Vagina (tissue), 2 donors: ENCODE measurements at places on chromosomes 2 and 18. TPM values are rescaled to one million over a fixed set of nuclear protein-coding genes. Genes with fewer than 3 reads are reported as not detected.

- DNase-seq, result no peak
Measured at GRCh38 chr2:62472312-62472711, 33.7 kb downstream of the TMEM17 start.

DNA sequence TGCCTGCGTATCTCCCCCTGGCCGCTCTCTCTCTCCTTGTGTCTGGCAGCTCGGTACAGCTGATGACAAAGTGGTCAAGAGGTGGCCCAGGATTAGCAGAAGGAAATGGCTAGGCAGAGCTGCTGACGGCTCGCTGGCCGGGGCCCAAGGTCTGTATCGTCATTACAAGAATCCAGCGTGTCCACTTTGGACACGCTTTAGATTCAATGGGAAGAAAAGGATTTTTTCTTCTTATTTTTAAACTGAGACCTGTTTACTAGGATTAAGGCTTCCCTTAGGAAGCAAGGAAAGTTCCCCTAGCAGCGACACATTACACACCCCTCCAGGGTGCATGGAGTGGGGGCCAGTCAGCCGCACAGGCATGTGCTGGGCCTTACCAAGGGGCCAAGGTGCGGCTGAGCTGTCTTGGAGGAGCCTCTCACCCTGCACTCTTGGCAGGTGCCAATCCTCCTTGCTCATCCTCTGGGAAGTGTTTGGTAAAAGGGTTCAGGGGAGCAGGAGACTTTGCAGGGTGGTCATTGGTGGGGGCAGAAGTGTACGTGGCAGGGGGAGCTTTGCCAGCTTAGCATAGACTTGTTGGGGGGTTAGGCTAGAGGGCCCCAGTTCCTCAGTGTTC lies 76.8 kb downstream of the POLR1A start:
- no peak for DNase-seq

- DNase-seq, result no peak
Measured at GRCh38 chr2:207423886-207424285, 105.9 kb upstream of the CREB1 start.

DNA sequence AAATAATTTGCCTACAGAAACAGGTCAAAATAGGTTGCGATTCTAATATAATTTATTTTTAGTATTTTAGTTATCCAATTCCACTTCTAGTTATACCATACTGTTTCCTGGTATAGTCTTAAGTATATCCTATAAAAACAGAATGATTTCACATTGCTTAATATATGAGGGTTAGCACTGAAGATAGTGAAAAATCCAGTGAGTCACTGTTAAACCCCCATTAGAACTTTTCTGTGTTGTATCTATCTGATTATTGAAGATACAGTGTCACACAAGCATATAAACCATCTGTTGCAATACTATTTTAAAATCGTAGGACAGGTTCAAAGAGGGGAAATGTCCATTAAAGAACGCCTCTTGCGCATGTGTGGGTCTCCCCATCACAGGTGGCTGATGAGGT lies 110.0 kb downstream of the FEZ2 start:
- no peak for DNase-seq

- peak; percentile 58 for DNase-seq
Measured at GRCh38 chr2:70723286-70723885, 44.6 kb downstream of the ADD2 start.

DNA sequence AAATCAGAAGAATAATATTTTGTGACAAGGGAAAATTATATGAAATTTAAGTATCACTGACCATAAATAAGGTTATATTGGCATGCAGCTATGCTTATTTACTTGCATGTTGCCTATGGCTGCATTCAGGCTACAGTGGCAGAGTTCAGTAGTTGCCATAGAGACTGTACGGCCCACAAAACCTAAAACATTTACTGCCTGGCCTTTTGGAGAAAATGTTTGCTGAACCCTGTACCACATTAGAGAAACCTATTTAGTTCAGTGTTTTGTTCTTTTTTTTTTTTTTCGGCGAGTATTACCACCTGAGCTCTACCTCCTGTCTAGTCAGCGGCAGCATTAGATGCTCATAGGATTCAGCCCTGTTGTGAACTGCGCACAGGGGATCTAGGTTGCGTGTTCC lies 163.7 kb downstream of the MCFD2 start:
- no peak for DNase-seq

GRCh38 chr2:132751836-132752235 lies 81.8 kb upstream of the LYPD1 start:
- no peak for DNase-seq

GRCh38 chr18:54806526-54806925 lies 21.8 kb upstream of the RAB27B start:
- no peak for DNase-seq

DNA sequence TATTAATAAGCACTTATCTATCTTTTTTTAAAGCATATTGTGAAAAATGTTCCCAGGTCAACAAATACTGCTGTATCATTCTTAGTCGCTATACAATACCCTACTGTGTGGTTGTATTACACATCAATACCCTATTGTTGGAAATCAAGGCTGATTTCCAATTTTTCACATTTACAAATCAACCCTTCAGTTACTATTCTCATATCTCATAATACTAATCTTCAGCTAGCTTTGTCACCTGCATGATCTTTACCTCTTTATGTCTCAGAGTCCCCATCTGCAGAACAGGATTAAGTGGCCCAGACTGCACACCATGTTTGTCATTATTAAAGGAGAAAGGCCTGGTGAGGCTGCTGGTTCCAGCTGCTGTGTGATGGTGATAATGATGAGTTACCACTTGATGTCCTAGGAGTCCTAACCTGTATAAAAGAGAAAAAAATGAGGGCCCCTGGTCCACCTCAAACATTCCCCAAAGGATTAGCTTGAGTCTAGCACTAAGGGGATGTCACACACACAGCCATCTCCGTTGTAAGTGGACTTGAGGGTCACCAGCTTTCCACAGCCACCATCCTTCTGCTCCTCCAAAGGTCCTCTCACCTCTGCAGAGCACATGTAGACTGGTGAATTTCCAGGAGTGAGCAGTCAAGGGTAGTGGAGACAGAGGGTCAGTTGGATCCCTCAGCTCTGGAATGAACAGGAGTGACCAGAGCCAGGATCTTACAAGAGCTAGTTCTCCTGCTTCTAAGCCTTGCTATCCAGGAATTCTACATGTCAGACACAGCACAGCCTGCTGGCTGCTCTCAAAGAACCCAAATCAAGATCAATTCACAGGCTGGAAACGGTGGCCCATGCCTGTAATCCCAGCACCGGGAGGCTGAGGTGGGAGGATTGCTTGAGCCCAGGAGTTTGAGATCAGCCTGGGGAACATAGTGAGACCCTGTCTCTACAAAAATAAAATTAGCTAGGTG lies 36.0 kb upstream of the BIN1 start:
- DNase-seq, result no peak

GRCh38 chr18:63192885-63193349 lies 126.7 kb downstream of the BCL2 start:
- DNase-seq, result no peak

GRCh38 chr2:102520009-102520408 lies 47.0 kb downstream of the SLC9A4 start:
- DNase-seq, result no peak

DNA sequence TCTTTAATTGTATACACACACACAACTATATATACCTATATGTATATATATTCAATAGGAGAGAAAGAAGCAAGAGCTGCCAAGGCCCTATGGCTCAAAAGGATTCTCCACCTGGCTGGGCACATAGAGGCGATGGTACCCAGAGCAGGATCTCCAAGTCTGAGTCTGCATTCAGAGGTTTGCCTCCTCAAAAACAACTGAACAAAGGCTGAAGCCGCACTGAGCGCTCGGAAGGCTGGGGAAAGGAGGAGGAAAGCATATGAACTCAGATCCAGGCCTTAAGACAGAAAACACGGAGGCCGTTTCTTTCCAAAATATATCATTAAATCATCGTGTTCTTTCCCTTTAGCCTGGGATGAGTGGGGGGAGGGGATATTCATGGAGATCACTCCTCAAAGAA lies 3.6 kb downstream of the HOXD12 start:
- no peak for DNase-seq

- no peak for DNase-seq
Measured at GRCh38 chr2:142140434-142140845, 9.6 kb upstream of the LRP1B start.

DNA sequence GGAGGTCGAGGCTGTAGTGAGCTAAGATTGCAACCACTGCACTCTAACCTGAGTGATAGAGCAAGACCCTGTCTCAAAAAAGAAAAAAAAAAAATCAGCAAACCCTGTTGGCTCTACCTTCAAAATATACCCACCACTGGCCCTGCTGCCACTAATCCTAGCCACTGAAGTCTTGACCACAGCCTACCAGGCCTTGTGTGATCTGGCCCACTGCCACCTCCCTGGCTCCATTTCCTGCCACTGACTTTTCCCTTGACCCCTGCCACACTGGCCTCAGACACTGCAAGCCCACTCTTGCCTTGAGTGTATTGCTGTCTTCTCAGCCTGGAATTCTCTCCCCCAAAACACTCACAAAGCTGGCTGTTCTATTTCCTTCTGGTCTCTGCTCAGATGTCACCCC lies 33.7 kb downstream of the SH2D6 start:
- DNase-seq, result no peak

GRCh38 chr2:215405722-215406581 lies 29.9 kb downstream of the FN1 start:
- no peak for DNase-seq

DNA sequence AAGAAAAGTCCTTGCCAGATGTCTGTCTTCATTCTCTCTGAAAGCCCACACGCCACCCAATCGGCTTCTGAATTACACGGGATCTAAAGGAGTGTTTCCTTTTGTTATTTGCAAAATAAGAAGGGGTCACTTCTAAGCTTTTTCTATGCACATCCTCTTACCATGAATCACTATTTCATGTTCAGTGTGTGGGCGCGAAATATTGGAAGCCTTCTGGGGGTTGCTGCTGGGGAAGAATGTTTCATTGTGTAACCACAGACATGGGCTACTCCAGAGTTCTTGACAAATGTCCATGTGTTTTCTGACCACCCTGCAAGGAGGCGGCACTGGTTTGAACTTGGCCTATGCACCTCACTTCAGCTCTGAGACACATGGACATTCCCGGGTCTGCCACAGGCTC lies 133.6 kb upstream of the APCDD1 start:
- DNase-seq, result no peak

DNA sequence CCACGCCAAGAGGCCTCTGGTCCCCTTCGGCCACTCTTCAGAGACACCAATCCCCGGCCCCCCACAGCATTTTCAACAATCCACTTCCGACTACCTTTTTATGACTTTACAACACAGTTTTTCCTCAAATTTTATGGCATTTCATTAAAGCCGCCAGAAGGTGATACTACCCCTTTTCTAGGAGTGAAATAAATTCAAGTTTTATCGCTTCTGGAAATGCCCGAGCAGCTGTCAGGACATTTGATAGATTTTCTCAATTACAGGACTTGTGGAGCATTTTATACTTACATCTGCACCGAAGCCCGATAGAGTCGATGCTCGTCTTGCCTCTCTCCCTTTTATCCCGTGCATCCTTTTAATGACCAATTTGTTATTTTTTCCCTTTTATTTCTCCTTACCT lies 108.1 kb upstream of the CREB1 start:
- no peak for DNase-seq

DNA sequence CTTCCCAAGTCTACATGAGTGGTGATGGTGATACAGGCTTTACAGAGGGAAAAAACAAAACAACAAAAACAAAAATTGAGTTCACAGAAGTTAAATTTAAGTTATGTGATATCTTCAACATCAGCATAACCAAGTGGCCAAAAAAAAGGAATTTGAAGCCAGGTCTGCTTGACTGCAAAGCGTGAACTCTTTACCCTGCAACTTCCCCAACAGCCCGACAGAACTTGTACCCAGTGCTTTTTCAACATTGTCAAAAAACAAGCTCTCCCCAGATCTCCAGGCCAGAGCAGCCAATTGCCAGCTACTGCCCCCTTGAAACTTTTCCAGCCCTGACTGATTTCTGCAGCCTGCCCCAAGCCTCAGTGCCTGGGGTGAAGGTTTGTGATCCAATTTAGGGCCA lies 76.7 kb downstream of the RNF144A start:
- DNase-seq, result no peak

DNA sequence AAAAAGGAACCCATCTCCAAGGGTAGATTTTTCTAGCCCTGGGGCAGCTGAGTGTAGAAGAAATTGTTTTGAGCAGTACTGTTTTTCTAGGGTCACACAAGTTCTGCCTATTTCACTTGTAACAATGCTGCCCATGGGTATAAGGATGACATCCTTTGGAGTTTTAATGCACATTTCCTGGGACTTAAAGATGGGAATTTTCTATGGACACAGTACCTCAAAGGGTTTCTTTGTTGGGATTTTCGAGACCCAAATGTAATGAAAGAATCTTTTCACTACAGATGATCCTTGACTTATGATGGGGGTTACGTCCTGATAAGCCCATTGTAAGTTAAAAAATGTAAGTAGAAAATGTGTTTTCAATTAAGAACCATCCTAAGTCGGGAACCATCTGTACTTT lies 31.8 kb downstream of the CDC42EP3 start:
- DNase-seq, result no peak

- DNase-seq, result no peak
Measured at GRCh38 chr2:14016289-14016955, 616.1 kb upstream of the LRATD1 start.

DNA sequence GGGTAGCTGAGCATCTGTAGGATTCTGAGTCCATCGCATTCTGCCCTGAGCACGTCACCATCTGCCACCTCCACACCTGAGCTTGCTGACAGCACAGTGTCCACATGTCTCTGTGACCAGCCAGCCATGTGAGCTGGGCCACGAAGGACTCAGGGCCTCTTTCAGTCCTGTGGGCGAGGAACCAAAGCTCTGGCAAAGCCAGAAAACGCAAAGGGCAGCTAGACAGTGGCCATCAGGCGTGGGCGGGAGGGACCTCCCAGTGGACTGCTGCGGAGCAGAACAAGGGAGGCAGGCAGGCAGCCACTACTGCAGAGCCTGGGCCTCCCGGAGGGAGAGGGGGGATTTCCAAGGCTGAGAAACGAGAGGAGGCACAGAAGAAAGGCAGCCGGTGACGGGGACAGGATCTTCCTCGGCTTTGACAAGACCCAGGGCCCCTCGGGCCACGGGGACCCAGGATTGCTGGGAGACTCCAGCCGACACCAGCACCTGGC lies 274.6 kb upstream of the SALL3 start:
- no peak for DNase-seq

DNA sequence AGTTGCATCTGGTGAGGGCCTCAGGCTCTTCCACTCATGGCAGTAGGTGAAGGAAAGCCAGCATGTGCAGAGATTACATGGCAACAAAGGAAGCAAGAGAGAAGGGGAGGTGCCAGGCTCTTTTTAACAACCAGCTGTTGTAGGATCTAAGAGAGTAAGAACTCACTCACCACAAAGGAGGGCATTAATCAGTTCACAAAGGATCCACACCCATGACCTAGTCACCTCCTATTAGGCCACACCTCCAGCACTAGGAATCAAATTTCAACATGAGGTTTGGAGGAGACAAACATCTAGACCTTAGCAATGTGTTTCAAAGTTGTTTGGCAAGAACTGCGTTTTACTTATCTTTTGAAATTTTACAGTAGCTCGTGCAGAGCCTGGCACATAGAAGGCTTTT lies 20.5 kb upstream of the REG3A start:
- DNase-seq, result no peak

GRCh38 chr2:229852565-229852964 lies 69.2 kb downstream of the TRIP12 start:
- DNase-seq, result no peak

- no peak for DNase-seq
Measured at GRCh38 chr2:58215429-58215828, 25.7 kb downstream of the FANCL start.

GDF7 gene
- total RNA-seq, result 9.3 TPM

ADNP2 gene
- 21.4 TPM for total RNA-seq

TOGARAM2 gene
- total RNA-seq, result under 0.01 TPM

SFT2D3 gene
- 3.7 TPM for total RNA-seq

HOXD10 gene
- 19.6 TPM for total RNA-seq

TPGS2 gene
- total RNA-seq, result 171 TPM
